ENCODE measurements at places on chromosomes 4 and X.

DNA sequence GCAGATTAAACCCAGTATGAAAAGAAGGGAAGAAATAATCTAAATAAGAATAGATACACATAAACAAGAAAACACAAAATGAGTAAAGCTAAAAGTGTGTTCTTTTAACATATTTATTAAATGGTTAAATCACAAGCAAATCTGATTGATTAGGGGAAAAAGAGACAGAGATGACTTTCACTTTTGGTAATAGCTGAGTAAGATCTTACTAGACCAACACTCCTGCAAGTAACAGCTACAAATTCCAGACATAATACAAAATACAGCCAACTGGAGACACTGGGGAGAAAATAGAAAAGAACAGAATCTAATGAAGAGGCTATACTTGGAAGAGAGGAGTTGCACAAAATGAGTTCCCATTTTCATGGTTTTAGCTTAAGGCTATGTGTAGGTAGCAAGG is 33.5 kb downstream of the OR13H1 start:
- DNase-seq, result no peak

DNA sequence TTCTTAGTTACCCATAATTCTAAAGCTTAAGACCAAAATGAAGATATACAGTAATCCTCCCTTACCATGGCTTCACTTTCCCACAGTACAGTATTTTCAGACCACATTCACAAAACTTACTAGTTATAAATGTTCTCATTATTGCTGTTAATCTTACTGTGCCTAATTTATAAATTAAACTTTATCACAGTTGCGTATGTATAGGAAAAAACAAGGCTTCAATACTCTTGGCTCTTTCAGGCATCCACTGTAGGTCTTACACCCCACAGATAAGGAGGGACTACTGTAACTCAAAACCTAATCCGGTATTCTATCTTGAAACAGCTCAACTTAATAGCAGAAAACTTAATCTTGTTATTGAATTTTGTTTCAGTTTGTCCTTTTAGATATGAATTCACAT is 3.6 kb downstream of the HMGB2 start:
- DNase-seq, result no peak

DNA sequence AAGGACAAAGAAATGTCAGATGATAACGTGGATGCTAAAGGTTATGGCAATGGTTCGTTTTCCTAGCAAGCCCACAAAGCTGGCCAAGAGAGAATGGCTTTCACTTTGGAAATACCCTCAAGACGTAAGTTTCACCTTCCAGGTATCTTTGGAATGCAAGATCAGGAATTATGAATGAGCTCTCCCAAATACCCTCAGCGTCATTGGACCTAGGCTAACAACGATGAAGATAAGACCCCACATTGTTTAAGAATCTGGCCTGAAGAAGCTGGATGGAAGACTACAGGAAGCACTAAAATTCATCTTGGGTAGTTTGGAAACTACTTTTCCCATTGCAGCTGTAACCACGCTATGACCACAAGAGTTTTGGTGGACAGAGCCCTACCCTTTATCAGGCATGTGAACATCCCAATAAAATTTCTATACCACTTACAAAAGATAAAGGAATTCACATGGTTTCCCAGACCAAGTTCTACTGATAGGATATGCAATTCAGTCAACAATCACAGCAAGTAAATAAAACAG is 111.9 kb downstream of the KDR start:
- no peak for DNase-seq

GRCh38 chrX:2427147-2427546 is 73.6 kb downstream of the DHRSX start:
- DNase-seq, result no peak

- DNase-seq, result no peak
Measured at GRCh38 chrX:11113731-11114130, 2.6 kb downstream of the HCCS start.

DNA sequence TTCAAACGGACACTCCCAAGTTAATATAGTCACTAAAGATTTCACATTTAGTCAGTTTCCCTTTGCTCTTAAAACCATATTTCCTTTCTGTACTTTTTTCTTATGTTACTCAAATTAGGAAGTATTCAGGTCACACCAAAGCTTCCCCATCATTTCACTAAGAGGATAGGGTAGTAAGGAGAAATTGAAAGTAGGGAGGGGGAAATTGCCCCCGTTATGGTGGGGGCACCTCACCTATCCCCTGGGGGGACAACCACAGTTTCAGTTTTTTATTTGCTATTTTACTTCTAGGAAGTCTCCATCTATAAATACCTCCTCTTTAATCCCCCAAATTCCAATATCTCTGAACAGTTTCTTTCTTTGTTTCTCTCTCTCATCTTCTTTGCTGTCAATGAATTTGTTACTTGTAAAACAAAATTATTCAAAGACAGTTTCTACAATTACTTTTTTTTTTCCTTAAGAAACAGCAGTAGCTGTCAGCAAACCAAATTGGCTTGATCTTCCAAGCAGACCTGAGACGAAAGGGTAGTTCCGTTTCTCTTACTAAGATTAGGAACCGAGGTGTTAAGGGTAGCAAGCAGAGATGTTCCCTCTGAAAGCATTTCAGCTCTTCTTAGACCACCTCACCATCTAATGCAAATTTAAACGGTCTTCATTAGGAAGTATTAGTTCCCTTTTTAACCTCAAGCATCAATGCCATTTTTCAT is 160.2 kb upstream of the KLF3 start:
- DNase-seq, result no peak

- no peak for DNase-seq
Measured at GRCh38 chr4:170025523-170026252, 507 bp downstream of the MFAP3L start.

DNA sequence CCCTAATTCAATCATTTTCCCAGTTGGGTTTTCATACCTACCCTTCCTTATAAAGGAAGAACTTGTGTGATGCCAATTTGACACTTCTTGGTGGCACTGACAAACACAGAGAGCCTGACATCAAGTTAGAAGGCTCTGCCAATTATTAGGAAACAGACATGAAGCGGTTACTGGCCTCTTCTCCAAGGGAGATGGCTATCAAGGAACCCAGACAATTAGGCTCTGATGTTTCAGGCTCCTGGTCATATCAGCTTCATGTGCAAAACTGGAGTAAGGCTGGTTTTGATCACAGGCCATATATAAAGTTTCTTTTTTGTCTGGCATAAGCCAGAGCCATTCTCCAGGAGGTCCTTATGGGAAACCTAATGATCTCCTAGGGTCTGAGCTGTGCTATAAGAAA is 428 bp downstream of the ARL13A start:
- DNase-seq, result no peak

- DNase-seq, result no peak
Measured at GRCh38 chr4:165199286-165199685, 8.1 kb upstream of the KLHL2 start.

DNA sequence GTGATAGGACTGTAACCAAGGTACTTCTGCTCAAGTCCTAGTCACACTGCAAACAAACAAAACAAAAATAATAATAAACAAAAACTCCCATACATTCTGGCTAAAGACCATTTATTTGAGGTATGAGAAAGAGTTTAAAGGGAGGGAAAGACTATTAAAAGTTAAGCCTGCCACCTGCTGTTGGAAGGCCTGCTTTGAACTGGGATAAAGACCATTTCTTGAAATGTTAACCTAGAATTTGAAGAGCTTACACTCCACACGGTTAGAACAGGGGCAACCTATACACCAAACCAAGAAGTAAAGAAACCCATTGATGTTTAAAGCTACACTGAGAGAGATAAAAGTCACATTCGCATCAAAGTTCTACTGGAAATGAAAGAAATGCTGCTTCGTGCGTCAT is 548.7 kb upstream of the DIPK2B start:
- no peak for DNase-seq

GRCh38 chr4:83552924-83553323 is 17.0 kb downstream of the GPAT3 start:
- no peak for DNase-seq

- no peak for DNase-seq
Measured at GRCh38 chrX:5646818-5647217, 581.8 kb downstream of the NLGN4X start.

- DNase-seq, result peak; percentile 49
Measured at GRCh38 chr4:139900964-139901376, 235.4 kb downstream of the MGST2 start.

DNA sequence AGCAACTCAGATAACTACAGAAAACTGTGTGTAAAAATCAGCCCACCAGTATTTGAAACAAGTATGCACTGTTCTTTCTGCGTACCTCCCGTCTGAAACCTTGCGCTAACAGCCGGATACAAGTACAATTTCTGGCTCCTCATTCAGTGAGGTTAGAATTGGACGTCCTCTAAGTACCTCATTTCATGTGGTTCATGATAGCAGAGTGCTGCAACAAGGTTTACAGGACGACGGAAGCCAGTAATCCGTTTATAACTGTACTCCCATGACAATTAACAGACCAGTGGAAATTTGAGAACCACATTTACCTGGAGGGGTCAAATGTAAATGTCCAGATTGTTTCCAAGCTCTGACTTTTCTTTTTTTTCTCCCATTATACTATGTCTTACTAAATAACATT is 52.9 kb upstream of the TENM3 start:
- DNase-seq, result peak; percentile 3

DNA sequence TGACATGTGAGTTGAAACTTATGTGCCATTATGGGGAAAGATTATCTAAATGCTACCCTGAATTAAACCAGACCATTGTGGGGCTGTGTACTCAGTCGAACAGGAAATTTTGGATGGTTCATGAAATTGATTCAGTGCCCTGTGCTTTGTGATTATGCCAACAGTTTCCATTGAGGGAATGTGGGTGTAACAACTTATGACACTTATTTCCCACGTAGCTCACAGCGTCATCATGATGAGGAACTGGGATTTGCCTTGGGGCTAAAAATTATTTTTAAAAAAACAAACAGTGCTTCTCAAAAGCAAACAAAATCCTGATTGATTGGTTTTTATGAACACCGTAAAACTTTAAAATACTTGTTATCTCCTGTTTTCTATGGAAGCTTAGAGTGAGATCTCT is 8.3 kb upstream of the CLTRN start:
- DNase-seq, result no peak

- peak; percentile 10 for DNase-seq
Measured at GRCh38 chrX:150857453-150857852, 41.0 kb downstream of the CD99L2 start.

GRCh38 chr4:74161666-74162450 is 3.9 kb downstream of the MTHFD2L start:
- no peak for DNase-seq

DNA sequence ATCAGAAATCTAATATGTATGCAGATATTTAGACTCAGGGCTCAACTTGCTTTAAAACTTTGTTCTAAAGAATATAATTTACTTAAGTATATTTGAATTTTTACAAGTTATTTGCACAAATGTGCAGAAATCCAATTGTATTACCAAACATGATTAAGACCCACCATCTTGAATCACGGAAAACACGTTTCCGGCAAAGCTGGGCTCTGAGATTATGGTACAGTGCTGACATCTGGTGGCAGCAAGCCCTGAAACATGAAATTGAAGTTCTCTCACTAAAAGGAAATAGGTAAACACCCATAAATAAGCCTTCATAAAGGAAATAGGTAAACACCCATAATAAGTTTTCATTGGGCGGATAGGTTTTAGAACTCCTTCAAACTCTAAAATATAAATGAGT is 98.3 kb upstream of the MAOA start:
- peak; percentile 2 for DNase-seq

GRCh38 chrX:107450823-107451509 is 1.5 kb downstream of the FRMPD3 start:
- DNase-seq, result peak; percentile 7

DNA sequence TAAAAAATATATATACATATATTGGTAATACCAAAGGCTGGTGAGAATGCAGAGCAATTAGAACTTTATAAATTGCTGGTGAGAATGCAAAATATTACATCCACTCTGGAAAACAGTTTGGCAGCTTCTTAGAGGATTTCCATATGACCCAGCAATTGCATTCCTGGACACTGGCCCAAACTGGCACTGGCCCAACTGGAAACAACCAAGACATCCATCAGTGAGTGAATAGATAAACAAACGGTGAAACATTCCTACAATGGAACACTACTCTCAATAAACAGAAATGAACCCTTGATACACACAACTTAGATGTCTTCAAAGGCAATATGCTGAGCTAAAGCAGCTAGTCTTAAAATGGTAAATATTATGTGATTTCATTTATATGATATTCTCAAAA is 524.2 kb downstream of the IQCM start:
- no peak for DNase-seq

GRCh38 chr4:146522869-146523205 is 1.1 kb upstream of the SLC10A7 start:
- no peak for DNase-seq

- no peak for DNase-seq
Measured at GRCh38 chr4:140255467-140255866, 101.5 kb upstream of the MAML3 start.

DNA sequence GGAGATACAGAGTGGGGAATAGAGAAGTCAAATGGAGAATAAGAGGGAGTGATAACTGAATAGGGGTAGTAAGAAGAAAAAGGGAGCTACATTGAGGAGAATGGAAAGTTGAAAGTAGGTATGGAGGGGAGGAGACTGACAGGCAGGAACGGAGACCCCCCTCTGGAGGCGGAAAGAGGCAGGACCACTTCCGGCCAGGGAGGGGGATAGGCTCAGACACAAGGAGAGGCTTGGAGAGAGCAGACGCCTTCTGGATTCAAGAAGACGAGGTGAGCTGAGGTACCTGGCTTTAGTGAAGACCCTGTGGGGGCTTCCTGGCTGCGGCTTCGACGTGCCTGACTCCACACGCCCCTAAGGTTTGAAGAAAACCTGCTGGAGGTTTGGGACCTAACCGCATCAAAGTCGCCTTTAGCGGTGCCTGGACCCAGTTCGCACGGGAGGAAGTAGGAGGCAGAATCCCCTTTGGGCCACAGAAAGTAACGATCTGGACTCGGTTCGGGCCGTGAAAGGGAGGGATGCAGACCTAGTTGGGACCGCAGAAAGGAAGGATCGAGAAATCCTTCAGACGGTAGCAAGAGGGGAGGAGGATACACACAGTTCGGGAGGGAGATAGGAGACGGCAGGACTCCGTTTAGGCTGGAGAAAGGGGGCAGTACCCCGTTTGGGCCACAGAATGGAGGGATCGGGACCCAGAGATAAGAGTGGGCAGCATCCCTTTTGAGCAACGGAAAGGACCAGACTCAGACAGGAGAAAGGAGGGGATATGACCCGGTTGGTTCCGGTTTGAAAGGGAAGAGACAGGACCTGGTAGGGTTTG is at the start of gene TRO:
TRO (plus strand) TSS at position 215 of the 817 bp plus-strand sequence. CDS start 1,423 bp downstream, outside the sequence.
- no peak for DNase-seq

GRCh38 chr4:118814891-118815290 is 21.0 kb downstream of the SEC24D start:
- no peak for DNase-seq

DNA sequence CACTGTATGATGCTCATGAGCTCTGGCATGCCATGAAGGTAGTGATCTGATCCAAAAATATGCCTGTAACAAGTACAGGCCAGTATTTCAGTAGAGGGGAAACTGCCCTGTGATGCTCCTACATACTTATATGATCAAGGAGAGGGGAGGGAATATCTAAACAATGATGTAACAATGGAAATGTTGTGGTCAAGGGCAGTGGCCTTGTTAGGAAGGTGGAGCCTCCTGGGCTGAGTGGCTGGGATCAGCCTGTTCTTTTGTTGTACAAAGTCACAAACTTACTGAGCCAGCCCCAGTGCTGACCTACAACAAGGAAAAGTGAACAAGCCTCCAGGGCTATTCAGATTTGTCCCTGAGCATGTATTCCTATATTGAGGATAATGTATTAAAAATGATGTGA is 70.3 kb downstream of the ANXA10 start:
- no peak for DNase-seq

- DNase-seq, result no peak
Measured at GRCh38 chr4:150971901-150972300, 43.2 kb downstream of the LRBA start.

GRCh38 chr4:35818520-35818919 is 425.8 kb downstream of the ARAP2 start:
- no peak for DNase-seq

GRCh38 chr4:16860516-16860915 is 37.9 kb downstream of the LDB2 start:
- no peak for DNase-seq
